ENCODE measurements at places on chromosomes 3 and 15.

- no peak for DNase-seq
Measured at GRCh38 chr3:88742106-88742505, 365.3 kb upstream of the EPHA3 start.

DNA sequence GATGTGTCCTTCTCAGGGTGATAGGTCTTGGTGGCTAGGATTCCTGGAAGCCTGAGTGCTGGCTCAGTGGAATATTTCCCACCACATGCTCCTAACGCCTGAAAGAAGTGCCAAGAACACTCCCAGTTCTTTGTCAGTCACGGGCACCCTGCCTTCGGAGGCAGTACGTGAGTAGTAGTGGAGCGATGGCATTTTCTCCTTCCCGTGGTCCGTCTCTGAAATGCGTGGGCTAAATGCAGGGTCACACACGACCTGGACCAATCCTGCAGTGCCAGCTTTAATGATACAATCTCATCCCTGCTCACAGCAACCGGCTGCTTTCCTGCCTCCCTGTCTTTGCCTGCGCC lies 14.5 kb downstream of the H1-8 start:
- peak; percentile 89 for DNase-seq

DNA sequence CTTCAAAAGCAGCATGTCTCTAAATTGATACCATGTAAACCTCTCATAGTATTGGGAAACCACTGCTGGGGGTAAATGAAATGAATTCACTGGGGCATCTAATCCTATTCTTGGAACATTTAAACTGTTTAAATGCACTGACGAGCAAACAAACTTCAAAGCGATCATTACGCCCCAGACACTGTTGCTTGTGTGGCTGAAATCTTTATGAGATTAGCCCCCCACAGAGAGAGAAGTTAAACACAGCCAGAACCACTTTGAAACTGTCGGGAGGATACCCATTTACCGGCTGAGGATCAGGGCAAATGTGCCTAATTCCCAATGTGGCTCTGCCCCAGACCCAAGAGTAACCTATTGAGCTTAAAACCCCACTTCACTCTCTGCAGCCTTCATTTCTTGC lies 308.4 kb upstream of the CDIN1 start:
- DNase-seq = no peak

- peak; percentile 11 for DNase-seq
Measured at GRCh38 chr15:27545494-27546255, 553.4 kb downstream of the OCA2 start.

DNA sequence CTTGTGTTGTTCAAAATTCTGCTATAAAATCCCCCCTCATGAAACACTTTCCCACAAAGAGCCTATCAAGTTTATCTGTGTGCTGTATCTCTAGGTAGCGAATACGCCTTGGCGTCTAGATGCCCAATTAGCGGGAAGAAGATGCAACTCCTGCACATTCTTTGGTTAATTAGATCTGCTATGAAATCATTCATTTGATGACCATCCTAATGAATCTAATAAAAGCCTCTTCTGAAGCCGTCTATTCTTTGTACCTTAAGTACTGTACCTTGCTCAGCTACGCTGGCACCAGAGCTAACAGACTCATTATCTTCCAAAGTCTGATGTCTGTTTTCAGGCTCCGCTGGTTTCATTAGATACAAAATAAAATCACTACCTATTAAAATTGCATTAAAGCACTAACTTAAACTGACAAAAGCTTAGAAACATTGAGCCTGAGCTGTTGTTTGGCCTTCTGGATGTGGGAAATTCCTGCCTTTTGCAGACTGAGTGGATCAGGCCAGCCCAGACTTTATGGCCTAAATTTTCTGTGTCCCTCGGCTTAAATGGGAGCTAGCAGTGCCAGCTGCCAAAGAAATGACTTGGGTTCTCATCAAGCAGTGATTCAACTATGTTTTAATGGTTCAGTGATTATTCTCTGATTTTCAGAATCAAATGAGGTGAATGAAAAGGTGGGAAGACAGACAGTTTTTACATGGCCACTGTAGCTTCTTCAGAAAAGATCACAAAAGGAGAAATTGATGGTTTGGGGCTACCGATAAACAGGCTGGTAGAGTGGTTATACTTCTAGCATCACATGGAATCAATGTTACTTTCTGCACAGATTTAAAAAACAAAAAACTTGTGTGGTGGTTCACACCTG lies 28.4 kb upstream of the CHST2 start:
- no peak for DNase-seq

- DNase-seq = no peak
Measured at GRCh38 chr15:90067953-90068606, 34.2 kb downstream of the IDH2 start.

GRCh38 chr15:98518823-98519561 lies 129.3 kb upstream of the IGF1R start:
- DNase-seq = peak; percentile 85

GRCh38 chr3:20340324-20340928 lies 154.4 kb upstream of the SGO1 start:
- peak; percentile 73 for DNase-seq

DNA sequence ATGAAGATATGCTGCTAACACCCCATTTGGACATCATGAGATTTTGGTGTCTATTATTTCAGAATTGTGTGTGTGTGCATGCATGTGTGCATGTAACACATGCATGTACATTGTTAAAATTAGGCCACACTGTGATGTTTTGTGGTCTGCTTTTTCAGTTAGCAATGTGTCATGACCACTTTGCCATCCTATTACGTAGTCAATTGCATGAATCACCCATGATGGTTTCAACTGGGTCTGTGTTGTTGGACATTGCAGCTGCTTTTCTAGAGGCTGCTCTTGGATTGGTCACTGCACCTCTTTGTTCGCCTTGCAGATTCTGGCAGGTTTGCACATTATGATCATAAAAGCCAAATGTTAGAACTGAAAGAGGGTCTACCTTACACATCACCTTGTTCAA lies 101.0 kb upstream of the THBS1 start:
- peak; percentile 40 for DNase-seq

DNA sequence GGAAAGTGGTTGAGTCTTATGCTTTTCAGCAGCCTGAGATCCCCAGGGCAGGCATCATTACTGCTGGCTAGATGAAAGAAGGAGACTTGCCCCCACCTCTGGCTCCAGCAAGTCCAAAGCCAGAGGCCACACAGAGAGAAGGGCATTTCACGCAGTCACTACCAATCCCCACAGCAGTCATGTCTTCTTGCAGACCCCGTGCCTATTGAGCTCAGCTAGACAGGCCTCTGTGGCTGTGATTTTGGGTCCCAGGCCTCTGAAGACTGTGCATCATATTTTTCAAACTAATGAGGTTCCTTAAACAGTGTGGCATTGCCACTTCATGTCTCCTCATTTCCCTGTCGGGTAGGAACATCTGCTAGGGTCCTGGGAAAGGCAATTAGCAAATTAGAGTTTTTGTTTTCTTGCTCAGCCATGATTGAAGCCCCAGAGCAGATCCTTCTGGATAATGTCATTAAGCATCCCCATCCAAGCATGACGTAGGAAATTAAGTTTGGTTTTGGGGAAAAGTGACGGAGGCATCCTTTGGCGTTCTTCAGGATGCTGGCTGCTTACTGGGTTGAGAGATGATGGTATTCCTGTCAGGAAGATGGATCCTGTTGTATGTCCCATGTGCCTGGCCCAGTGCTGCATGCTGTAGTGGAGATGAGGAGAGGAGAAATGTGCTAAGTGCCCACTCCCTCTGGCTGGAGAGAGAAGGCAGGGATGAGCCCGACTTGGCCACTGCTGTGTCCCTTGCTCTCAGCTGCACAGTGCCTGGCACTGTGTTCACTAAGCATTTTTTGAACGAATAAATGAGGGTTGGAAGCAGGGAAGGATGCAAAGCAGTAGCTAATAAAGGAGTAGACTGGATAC lies 7.0 kb downstream of the SPSB4 start:
- no peak for DNase-seq

GRCh38 chr3:13016083-13016720 lies 57.0 kb downstream of the IQSEC1 start:
- peak; percentile 7 for DNase-seq

GRCh38 chr3:40104441-40104840 lies 205.1 kb upstream of the EIF1B start:
- no peak for DNase-seq

GRCh38 chr3:38030126-38031021 lies 932 bp upstream of the PLCD1 start:
- peak; percentile 26 for DNase-seq

DNA sequence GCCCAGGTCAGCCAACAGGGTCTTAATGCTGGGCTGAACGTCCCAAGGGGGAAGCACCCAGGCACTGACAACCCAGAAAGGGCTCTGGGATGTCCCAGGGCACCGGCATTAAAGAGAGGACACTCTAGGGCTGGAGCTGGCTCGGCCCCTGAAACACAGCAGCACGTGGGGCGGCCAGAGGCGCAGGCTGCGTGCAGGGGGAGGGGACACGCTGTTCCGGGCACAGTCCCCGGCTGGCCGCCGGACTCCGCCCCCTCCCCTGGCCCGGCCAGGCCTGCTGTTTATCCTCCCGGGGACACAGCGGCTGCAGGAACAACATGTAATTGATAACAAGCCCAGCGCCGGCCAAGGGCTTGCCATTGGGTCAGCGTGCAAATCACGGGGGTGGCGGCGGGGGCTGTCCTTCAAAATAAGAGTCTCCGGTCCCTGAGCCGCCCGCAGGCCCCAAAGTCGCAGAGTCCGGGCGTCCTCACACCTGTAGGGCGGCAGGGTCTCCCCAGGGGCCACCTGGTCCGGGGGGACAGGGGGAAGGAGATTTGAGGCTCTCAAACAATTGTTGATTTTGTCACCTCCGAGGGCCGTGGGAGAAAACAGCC lies 1.3 kb downstream of the KLF15 start:
- peak; percentile 70 for DNase-seq

GRCh38 chr3:44926921-44927320 lies 49.1 kb downstream of the ZDHHC3 start:
- no peak for DNase-seq

DNA sequence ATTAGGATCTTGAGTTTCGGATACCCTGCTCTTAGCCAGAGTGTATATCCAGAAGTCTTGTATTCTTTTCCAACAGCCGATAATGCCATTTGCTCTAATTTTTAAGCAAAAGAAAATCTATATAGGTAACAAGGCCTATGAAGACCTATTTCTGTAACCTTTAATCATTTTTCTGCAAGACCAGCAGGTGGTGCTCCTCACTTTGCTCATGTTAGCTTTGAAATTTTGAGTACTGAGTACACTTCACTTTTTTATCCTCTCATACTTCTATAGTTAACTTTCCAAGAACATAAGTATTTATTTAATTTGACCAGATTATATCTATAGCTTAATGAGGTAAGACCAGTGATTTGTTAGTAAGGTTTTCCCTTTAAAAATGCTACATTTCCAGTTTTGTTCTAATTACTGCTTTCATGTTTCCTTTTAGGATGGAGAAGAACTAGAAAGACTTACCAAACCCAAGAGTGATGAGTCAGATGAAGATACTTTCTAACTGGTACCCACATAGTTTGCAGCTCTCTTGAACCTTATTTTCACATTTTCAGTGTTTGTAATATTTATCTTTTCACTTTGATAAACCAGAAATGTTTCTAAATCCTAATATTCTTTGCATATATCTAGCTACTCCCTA lies 20.5 kb downstream of the SLC35A5 start:
- DNase-seq = peak; percentile 78

DNA sequence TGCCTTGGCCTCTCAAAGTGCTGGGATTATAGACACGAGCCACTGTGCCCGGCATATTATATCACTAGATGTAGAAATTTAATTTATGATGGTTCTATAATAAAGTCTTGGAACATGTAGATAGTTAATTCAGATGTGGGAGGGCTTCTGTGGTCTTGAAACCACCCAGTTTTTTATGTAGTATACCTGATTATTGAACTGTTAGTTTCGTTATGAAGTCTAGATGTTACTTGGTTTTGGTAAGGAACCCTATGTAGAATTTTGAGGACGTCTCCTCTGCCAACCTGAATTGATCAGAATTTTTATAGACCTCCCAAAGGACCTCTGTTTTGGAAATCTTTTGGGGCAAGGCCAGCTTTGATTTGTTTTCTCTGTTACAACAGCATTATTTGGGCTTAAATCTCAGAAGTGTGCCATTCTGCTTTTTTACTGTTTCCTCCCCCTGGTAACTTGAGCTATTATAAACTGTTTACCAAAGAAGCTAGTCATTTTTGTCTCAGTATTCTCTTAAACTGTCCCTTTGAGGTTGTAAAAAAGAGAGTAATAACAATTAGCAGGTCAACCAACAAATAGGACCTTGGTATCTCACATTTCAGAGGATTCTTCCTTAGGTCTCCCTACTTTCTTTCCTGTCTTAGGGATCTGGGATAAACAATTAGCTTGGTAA lies 20.8 kb downstream of the AKAP13 start:
- DNase-seq = no peak

DNA sequence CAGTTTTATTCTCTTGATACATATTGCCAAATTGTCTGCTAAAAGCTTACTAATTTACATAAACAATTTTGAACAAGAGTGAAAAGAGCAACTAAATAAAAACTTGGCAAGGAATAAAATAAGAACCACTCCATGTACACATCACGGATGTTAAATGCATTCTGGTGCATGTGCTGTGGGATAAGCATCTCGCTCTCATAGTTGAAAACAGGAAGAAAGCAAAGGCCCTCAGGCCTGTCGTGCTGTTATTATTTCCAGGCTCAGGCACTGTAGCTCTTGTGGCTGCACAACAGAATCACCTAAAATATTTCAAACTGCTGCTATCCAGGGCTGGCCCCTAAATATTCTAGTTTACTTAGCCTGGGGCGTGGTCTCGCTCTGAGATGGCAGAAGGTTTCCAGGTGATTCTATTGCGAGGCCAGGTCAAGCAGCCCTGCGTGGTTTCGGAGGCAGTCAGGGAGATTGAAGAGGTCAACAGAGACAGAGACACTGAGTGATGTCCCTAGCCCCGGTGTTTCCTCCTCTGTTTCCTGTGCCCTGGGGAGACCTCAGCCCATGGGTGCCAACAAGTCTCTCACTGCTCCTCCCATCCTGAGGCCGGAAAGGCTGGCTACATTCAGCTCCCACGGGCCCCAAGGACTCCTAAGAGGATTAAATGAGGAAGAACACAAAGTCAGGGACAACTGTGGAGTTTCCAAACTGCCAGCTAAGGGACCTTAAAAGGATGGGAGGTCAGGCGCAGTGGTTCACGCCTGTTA lies 18.2 kb upstream of the PDIA5 start:
- no peak for DNase-seq

GRCh38 chr15:50881121-50882048 lies 27.1 kb upstream of the AP4E1 start:
- peak; percentile 31 for DNase-seq

- DNase-seq = peak; percentile 93
Measured at GRCh38 chr3:30578479-30578878, 27.9 kb upstream of the TGFBR2 start.

DNA sequence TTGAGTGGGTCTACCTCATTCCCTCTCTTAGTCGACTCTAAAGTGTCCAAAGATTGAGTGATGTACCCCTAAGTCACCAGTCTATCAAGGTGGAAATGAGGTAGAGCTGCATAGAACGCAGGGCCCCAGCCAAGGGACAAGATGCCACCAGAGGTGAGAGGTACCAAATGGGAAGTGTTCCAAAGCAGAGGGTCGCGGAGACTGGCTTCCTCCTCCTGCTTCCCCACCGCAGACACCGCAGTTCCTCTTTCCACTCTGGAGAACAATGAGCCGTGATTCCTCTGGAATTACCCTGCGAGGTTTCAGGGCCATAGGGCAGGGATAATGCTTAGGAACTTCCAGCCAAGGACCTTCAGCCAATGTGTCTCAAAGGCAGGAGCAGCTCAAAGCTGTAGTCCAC lies 55.8 kb downstream of the DAPK2 start:
- no peak for DNase-seq

Data from GM23248 (cell line).